NCI-H1105 (cell line): ENCODE measurements at places on chromosomes 7 and 10.

GRCh38 chr7:42176724-42177101 is 60.3 kb downstream of the GLI3 start:
- DNase-seq, result no peak

GRCh38 chr10:70650718-70651117 is 21.6 kb upstream of the ADAMTS14 start:
- no peak for DNase-seq

DNA sequence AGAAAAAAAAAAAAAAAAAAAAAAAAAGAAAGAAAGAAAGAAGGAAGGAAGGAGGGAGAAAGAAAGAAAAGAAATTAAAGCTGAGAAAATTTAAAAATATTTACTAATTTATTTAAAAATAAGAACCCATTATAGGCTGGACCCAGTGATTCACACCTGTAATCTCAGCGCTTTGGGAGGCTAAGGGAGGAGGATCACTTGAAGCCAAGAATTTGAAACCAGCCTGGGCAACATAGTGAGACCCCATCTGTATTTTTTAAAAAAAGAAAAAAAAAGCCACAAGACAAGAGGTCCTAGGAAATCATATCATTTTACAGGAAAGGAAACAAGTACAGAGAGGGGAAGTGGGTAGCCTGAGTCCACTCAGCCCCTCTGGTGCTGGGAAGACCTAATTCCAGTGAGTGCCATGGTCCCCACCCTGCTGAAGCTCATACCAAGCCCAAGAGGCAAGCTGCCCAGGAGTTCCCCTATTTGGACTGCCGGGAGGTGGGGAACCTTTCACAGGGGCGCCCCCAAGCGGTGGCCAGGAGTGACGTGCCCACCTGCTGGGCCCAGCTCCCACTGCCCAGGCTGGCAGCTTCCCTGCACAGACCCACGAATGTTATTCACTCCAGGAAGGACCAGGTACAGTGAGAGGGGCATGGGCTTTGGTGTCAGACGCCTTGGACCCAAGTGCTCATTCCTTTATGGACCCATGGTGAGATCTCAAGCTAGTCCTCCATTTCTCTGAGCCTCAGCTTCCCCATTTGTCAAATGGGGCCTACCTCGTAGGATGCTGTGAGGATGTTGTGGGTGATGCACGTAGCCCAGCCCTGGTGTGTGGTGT is 133.6 kb downstream of the ZMIZ1 start:
- DNase-seq, result no peak

DNA sequence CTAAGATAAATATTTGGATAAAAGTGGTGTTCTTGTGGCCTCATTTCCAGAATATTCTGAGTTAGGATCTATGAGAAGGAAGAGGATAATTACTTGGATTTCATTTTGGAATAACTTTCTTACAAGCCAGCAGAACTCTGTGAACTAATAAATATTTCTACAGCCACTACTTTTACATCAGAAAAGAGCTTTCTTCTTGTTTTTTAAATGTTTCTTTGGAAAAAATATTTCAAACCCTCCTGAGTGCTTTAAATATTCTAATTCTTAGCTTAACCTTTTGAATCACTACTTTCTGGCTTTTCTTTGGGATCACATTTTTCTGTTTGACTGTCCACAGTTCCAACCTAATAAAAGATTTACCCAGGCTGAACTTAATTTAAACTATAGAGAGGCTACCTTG is 279.2 kb upstream of the PHYHIPL start:
- DNase-seq, result no peak

- no peak for DNase-seq
Observed at GRCh38 chr7:96697822-96698221, 11.8 kb downstream of the SEM1 start.

DNA sequence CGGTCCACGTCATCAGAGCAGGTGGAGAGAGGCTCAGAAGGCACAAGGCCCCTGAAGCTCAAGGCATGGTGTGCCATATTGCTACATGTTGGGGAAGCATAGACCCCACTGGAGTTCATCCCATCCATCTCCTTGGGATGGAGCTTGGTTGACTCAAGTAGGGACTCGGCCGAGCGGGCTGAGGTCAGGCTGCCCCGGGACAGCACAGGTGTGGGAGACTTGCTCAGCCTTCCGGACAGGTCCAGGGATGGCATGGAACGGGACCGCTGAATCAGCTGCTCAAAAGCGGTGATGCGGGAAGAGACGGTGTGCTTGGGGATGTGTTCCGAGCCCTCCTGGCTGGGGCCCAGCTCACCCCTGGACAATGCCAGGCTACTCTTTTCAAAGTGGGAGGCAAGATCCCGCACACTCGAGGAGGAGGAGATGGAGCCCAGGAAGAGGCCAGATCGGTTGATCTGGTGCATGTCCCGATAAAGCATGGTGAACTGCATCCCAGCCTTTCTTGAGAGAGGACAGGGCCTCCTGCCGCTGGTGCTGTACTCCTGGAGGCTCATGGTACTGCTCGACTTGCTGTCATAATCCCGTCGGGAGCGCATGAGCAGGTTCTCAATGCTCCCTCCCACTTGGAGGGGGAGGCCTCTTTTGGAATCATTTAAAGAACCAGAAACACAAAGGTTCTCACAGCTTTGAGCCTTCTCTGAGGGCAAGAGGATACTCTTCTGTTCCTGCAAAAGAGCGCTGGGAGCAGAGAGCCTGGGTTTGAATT is 65.6 kb upstream of the PDLIM1 start:
- no peak for DNase-seq

DNA sequence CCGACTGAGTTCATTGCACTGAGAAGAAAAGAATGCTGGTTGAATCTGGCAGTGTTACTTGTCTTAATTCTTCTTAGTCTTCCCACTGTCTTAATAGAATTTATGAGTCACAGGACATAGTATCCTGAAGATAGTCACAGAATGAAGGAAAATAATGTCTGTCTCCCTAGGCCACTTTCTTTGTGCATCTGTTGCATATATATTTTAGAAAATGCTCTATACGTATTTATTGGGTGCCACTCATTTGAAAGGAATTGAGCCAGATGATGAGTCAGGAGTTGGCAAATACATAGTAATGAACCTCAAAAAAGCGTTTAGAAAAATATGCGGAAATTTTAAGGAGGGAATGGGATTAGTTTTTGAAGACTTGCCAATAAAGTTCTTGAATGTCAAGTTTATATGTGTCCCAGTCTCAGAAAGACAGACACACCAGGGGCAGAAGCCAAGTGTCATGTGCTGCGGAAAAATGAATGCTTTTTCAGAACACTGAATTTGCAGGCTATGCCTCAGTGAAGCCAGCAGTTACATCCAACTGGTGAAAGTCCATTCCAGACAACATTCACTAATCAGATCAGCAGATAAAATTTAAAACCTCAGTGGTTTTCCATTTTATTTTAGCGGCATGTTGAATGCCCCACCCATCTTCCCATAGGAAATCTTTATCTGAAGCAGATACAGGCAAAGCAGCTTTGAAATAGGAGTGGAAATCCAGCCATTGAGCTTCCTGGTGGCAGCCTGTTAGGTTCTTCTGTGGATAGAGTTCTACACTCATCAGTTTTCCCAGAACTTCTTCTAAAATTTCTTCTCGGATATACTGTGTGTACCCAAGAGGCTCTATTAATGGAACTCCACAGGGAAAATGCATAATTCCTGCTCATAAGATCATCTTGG is 308.4 kb downstream of the BICC1 start:
- no peak for DNase-seq

DNA sequence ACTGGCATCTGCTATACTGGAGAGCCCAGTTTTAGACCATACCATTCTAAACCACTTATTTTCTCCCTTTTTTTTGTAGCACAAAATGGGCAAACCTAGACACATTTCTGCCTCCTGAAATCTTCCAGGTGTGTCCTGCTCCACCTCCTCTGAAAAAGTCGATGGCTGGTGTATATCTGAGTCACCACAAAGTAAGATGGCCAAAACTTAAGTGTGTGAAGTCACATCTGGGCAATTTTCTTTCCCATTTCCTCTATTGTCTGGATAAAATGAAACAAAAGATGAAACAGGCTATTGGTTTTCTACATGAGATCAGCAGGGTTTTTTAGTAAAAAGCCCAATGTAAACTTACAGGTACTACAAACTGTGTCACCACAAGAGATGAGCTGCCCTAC is 65.5 kb downstream of the OSBPL3 start:
- no peak for DNase-seq

GRCh38 chr10:19451356-19451755 is 364.9 kb upstream of the PLXDC2 start:
- DNase-seq, result no peak

GRCh38 chr7:40717242-40717641 is 582.4 kb downstream of the SUGCT start:
- DNase-seq, result peak; percentile 2

- DNase-seq, result no peak
Observed at GRCh38 chr7:129427526-129428045, 6.6 kb upstream of the STRIP2 start.

DNA sequence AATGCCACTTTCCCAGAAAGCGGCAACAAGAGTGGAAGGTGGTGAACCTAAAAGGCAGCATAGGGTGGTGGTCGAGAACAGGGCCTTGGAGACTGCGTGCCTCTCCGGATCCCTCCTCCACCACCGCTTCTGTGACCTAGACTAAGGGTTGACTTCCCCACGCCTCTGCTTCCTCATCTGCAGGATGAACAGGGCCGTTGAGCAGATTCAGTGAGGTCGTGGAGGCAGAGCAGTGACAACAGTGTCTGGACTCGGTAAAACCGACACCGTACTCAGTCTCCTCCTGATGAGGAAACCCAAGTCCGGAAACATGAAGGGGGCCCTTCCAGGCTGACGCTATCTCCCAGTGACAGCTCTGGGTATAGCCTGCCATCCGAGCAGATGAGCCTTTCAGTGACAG is 162.6 kb downstream of the CELF2 start:
- DNase-seq, result no peak

DNA sequence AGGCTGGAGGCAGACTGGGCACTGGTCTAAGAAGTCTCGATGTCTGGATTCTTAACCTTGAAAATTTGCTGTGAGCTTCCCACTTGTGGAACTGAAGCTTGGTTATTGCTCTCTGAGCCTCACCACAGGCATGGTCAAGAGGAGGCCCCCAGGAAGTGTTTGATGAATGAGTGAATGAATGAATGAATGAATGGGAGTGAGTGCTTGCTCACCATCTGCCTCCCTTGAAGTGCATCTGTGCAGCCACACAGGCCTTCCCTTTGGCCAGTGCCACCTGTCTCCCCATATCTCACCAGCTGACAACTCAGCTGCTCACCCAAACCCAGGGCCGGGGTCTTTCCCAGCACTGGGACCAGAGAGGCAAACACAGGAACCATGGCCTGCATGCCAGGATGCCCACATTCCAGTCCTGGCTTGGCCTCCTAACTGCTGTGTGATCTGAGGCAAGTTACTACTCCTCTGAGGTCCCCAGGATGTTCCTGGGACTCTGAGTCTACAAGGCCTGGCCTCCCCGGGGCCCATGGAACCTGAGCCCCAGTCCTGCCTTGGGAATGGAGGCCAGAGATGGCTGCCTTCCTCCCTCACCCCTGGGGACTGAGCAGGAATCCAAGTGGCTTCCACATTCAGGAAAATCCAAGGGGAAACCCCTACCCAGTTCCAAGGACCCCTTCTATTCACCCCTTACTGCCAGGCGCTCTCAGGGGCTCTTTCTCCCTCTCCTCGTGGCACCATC is 51.4 kb upstream of the SLC29A3 start:
- no peak for DNase-seq

DNA sequence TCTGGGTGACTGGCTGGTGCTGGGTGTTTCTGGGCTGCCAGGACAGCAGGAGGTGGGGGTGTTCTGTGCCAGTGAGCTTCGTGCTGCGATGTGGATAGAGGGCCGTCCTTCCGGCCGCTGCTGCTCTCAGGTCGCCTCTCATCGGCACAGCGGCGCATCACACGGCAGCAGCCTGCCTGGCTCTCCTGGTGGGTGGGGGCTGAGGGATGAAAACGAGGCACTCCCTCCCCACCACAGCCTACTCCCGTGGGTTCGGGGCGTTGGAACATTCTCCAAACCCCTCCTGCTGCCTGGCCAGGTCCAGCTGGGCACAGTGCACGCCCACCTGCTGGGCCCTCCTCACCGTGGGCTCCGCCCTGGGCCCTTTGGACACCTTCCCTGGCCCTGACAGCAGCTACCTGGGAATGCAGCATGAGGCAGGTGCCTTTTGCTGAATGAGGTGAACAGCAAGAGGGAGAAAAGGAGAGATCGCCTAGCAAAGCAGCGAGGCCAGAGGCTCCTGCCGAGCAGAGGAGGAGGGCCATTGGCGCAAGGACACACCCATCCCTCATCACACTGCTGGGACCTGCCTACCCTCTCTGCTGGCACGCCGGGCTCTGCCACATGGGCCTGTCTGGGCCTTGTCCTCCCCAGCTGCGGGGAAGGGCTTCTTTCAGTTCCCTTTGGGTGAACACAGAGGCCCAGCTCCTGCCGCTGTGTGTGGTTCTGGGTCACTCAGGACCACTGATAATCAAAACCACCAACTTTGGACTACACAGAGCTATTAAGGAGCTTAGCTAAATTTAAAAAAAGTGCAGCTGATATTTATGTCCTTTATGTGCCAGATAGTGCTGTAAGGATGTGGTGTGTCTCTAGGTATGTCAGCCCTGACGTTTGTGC is 33.4 kb downstream of the INPP5A start:
- peak; percentile 8 for DNase-seq

DNA sequence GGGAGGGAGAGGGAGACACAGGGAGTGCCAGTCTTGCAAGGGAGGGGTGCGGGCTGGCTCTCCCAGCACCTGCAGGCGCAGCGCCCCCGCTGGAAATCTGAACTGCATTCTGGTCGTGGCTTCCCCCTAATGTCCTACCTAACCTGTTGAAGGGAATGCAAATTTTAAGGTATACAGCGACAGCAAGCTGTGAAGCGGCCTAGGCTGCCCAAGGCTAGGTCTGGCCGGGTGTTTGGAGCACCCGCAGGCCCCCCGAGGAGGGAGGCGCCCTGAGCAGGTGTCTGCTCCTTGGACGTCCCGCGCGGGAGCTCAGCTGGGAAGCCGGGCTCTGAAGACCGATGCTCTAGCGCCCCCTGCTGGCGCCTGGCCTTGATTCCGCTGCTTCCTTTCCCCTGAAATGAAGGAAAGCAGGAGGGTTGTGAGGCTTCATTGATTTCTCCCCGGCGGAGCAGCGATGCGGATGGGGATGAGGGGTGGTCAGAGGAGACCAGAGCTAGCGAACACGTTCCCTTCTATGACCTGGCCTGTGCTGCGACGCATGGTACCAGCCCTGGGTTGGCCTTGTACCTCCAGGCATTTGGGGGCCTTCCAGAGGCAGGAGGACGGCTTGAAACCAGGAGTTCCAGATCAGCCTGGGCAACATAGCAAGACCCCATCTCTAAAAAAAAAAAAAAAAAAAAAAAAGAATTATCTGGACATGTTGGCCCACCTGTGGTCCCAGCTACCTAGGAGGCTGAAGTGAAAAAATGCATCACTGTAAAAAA is 601.3 kb downstream of the GALNT17 start:
- DNase-seq, result peak; percentile 50

DNA sequence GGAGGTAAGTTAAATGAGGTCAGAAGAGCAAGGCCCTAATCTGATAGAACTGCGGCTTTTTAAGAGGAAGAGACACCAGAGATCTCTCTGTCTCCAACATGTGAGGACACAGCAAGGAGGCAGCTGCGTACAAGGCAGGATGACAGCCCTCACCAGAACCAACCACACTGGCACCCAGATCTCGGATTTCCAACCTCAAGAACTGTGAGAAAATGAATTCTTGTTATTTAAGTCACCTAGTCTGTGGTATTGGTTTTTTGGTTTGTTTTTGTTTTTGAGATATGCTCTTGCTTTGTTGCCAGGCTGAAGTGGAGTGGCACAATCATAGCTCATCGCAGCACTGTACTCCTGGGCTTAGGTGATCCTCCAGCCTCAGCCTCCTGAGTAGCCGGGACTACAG is 127.2 kb downstream of the DLG5 start:
- DNase-seq, result no peak
